ENCODE measurements at places on chromosomes 16 and 17.

GRCh38 chr16:56409195-56409594 lies 16.1 kb downstream of the AMFR start:
- no peak for DNase-seq

- no peak for DNase-seq
These were observed 15.0 kb upstream of the CACNG4 start for GRCh38 chr17:66949501-66949900.

- DNase-seq: no peak
These were observed 459.9 kb upstream of the MAF start for GRCh38 chr16:80060470-80060869.

GRCh38 chr16:72942021-72942420 lies 105.9 kb downstream of the ZFHX3 start:
- no peak for DNase-seq

GRCh38 chr17:6444571-6445335 lies 498 bp downstream of the PIMREG start:
- DNase-seq: no peak

- DNase-seq: no peak
These were observed 5.9 kb downstream of the GSPT1 start for GRCh38 chr16:11909653-11910545.

GRCh38 chr16:52705122-52705521 lies 158.2 kb upstream of the TOX3 start:
- no peak for DNase-seq

- DNase-seq: no peak
These were observed 43.1 kb downstream of the ABAT start for GRCh38 chr16:8717469-8717868.

DNA sequence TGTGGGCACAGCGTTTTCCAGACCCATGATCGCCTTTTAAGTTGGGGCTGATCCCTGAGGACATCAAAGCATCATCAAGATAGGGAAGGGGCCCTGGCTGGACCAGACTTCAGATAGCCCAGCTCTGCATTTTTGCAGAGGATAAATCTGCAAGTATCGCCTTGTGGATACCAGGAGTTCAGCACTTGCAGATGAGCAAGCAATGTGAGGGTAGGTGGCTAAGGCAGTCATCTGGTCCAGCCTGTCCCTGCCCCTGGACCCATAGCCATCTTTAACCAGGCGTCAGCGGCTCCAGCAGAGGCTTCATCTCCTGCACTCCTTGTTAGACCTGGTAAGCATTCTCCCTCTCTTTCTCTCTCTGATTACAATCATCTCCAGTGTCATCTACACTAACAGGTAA lies 9.0 kb upstream of the MRPS23 start:
- no peak for DNase-seq

DNA sequence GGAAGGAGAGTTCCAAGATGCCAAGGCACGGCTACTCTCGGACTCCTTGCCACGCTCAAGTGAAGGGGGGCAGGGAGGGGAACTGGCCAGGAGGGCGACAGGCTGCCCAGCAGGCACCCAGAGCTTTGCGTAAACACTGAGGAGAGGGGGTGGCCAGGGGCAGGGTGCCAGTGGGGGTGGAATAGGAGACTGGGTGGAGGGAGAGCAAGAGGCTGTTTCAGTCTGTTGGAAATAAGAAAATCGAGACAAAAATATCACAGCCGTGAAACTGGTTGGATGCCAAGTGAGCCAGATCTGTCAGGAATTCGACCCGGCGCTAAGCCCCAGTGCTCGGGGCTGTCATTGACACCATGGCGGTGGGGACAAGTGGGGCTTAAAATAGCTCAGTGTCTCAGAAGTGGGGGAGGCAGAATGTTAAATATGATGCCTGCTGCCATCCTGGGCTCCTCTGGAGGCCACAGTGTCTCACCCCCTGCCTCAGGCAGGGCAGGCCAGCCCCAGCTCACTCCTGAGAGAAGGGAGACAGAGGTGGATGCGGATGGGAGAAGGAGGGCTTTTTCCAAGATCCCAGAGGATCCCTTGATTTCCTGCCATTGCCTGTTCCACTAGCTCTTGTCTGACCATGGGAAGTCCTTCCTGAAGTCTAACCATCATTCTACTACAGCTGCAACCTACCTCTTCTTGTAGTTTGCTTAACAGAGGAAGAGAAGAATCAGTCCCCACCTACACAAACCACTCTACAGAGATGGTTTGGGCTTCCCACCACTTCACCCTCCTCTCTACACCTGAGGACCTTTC lies 9.5 kb downstream of the PNMT start:
- no peak for DNase-seq

- no peak for DNase-seq
These were observed 6.9 kb downstream of the GNAO1 start for GRCh38 chr16:56198006-56198754.

DNA sequence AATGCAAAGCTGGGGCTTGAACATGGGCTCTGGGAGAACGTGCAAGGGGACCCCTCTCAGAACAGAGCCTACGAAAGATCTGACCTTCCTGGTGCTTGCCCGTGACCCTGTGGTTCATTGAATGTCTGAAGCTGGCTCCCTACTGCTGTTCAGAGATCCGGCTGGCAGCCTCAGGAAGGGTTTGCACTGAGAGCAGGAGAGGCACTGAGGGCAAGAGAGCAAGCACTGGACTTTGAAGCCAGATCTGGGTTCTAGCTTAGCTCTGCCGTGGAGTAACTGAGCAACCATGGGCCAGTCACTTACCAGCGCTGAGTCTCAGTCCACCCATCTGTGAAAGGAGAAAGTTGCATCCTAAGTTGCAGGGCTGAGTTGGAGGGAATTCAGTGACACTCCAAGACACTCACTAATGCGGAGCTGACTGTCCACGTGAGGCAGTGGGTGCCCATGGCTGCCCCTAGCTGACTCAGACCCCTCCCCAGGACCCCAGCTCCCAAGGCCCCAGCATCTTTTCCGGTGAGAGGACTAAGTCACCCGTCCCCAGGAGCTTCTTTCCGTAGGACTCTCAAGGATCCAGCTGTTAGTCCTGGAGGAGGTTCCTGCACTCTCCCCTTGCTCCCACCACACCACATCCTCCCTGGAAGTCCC lies 41.3 kb downstream of the BEAN1 start:
- DNase-seq: no peak

- no peak for DNase-seq
These were observed 102.5 kb downstream of the PARN start for GRCh38 chr16:14527411-14528044.

GRCh38 chr16:50622029-50622428 lies 59.1 kb downstream of the SNX20 start:
- DNase-seq: no peak

GRCh38 chr17:73003487-73003886 lies 89.0 kb downstream of the SLC39A11 start:
- no peak for DNase-seq

GRCh38 chr16:89996178-89996489 lies 23.1 kb downstream of the DBNDD1 start:
- DNase-seq: no peak

DNA sequence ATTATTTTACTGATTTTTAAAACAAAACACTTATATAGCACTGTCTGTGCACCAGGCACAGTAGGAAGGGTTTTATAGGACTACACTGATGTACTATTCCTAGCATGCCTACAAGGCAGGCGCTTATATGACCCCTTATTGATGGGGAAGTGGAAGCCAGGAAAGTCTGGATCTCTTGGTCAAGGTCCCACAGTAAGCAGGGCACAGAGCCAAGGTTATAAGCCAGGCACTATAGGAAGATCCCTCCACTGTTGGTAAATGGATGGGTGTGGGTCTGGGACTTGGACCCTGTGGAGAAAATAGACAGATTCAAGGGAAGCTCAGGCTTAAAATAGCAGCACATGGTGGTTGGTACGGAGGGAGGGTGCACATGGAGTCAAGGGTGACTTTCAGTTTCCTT lies 59.1 kb upstream of the PLCG2 start:
- DNase-seq: no peak

DNA sequence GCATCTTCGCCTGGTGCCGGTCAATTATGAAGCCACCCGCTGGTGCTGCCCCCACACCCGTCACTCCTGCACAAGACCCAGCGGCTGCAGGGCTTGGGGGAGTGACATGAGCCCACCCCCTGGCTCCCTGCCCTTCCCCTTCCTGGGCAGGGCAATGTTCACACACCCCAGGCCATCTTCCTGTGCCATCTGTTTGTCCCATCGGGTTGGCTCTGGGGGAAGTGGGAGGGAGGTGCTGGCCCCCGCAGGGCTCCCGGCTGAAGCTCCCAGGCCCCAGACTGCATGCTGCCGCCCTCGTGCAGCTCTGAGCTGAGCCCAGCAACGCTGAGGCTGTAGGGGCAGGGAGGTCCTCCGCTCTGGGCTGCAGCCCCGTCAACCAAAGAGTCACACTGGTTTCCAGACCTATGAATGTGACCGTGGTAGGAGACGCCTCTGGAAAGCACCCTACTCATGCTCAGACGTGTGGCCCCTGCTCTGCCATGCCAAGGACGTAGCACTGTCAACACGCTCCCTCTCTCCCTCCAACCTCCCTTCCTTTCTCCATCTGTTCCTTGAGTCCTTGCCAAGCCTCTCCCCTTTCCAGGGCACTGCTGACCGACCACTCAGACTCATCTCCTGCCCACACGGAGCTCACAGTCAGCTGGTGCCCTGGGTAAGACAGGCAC lies 140.4 kb downstream of the ENGASE start:
- no peak for DNase-seq

DNA sequence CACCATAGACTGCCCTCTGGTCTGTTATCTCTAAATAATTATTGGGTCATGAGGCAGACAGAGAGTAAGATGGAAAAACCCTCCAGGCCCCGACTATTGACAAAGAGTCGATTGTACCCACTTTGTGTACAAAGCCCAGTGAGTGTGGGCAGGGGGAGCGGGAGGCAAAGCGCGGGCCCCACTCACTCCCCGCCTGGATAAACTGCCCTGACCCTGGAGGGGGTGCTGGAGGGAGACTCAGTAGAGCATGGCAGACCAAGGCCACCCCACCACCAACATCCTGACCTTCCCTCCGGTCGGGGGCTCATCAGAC lies 11.2 kb upstream of the CPSF4L start:
- no peak for DNase-seq

DNA sequence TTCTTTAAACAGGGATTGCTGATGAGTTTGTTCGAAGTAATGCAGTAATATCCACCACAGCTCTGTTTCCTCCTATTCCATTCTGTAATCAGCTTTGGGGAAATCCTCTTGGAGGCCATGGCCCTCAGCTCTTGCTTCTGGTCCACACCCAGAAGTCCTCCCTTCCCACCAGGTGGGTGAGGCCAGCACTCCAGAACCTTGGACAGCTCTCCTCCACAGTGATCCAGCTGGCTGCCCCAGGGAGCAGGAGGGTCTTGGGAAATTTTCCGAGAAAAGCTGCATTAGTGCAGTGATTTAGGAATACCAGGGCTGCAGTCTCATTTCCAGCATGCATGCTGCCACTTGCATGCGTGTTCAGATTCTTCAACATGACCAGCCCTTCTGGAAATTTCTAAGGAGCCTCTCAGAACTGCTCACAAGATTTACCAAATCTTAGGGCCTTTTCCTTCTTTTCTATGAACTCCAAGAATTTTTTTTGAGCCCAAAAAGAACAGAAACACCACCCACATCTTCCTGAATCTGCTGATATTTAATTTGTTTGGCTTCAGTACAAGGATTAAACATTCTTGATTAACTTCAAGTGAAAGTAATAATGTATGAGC lies 4.2 kb downstream of the SMPD3 start:
- DNase-seq: no peak

DNA sequence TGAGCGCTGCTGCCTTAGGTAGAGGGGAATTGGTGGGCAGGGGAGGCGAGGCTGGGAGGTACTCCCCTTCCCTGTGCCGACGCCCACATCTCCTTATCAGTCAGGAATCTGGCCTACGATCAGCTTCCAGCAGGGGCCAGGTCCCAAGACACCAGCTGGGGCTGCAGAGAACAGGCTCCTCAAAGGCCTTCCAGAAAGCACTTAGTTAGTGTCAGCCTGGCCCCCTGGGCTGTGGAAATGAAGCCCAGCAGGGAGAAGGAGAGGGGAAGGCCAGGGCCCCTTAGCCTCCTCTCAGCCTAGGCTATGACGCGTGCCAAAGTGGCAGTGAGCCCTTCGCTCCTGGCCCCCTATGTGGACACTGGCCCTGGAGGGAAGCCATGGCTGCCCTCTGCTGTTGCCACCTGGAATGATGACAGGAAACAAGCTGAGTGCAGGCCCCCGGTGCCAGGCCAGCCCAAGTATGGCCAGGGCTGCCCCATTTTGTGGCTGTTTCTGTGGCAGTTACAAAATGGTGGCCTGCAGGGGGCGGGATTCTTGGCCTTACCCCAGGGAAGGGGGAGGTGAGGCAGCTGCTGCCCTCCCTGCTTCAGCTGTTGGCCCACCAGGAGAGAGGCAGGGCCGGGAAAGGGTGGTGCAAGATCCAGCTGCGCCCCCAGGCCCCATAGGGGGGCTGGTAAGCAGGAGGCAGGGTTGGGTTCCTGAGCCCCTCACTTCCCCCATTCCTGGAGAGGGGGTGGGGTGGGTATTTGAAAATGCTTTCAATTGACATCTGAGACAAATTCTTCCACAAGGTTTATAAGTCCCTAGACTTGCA lies 11.3 kb downstream of the TBX4 start:
- DNase-seq: no peak

- peak; percentile 45 for DNase-seq
These were observed 43.9 kb upstream of the TEX2 start for GRCh38 chr17:64306850-64307463.

GRCh38 chr17:79950306-79950705 lies 85.4 kb downstream of the TBC1D16 start:
- DNase-seq: no peak

GRCh38 chr17:5526821-5527598 lies 40.6 kb downstream of the MIS12 start:
- DNase-seq: peak; percentile 47

GRCh38 chr16:17828012-17828411 lies 357.3 kb upstream of the XYLT1 start:
- no peak for DNase-seq

DNA sequence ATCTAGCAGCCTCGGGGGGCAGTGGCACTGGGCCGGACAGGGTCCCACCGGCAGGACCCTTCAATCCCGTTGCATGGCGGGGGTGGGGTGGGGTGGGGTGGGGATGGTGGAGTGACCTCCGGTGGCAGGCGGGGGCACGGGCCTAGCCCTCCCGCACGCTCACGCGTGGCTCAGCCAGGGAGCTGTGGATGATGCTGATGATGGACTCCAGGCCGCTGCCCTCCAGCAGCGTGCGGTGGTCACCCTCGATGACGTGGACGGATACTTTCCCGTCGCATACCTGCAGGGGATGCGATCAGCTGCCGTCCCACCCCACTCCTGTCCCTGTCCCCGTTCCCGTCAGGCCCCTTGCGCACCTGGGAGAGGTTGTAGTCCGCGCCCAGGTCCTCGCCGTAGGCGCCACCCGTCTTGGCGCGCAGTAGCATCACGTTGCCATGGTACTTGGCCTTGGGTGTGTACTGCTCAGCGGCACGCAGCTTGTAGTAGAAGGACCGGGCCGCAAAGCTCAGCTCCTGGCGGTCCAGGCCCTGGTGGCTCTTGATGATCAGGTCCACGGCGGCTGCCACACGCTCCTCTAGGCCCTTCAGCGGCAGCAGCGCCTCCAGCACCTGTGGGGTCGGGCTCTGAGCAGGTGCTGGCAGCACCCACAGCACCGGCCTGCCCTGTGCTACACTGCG lies 13.5 kb upstream of the DUS1L start:
- no peak for DNase-seq

All from stimulated activated CD8-positive, alpha-beta memory T cell treated with anti-CD3 and anti-CD28 coated beads, Interleukin-4, amount 100 ng/mL, for 24 hours (primary cell).